ENCODE measurements at places on chromosomes 4 and X. TPM values are rescaled to one million over a fixed set of nuclear protein-coding genes. Genes with fewer than 3 reads are reported as not detected.

DNA sequence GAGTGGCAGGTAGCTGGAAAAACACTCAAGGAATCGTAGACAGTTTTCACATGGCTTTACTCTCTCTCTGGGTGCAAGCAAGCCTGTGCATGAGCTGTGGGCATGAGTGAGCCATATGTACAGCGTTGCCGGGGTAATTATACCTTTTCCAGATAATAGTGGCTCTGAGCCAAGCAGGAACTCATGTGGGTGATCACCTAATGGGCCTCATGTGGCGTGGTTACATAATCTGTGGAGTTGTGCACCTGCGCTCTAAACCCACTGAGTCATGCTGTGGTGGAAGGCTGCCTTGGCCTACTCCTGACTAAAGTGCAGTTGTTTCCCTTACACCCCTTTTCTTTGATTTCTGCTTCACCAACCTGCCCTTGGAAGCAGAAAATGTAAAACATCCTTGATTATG, 1564.5 kb upstream of the PCDH10 start:
- DNase-seq, result no peak
- no peaks in the 10 kb centered on the region for H3K4me1 ChIP-seq
- H3K27ac ChIP-seq, result no peak overlapping the region
- H3K4me3 ChIP-seq, result no peak overlapping the region
- no peaks in the 10 kb centered on the region for H3K27me3 ChIP-seq

CSAG3 gene
- not detected for total RNA-seq

GRCh38 chr4:76458825-76459224, 23.8 kb downstream of the SHROOM3 start:
- no peaks in the 10 kb centered on the region for H3K36me3 ChIP-seq
- H3K4me1 ChIP-seq, result peaks cover 18% of the 10 kb centered on the region
- no peak for DNase-seq
- peak overlapping the region; percentile 85 for H3K27ac ChIP-seq
- H3K4me3 ChIP-seq, result no peak overlapping the region

SLC49A3 gene
- 0.20 TPM for total RNA-seq
